ENCODE measurements at places on chromosomes 7 and 10.

GRCh38 chr7:411677-412312 lies 107.9 kb downstream of the PDGFA start:
- peak; percentile 35 for DNase-seq

DNA sequence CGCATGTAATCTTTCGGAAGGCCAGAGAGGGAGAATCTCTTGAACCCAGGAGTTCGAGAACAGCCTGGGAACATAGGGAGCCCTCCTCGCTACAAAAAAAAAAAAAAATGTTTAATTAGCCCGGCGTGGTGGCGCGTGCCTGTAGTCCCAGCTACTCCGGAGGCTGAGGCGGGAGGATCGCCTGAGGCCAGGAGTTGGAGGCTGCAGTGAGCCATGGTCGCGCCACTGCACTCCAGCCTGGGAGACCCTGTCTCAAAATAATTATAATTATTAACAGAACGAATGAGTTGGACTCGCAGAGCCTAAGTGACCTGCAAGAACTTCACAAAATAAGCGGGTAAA lies 794 bp downstream of the PCGF6 start:
- no peak for DNase-seq

DNA sequence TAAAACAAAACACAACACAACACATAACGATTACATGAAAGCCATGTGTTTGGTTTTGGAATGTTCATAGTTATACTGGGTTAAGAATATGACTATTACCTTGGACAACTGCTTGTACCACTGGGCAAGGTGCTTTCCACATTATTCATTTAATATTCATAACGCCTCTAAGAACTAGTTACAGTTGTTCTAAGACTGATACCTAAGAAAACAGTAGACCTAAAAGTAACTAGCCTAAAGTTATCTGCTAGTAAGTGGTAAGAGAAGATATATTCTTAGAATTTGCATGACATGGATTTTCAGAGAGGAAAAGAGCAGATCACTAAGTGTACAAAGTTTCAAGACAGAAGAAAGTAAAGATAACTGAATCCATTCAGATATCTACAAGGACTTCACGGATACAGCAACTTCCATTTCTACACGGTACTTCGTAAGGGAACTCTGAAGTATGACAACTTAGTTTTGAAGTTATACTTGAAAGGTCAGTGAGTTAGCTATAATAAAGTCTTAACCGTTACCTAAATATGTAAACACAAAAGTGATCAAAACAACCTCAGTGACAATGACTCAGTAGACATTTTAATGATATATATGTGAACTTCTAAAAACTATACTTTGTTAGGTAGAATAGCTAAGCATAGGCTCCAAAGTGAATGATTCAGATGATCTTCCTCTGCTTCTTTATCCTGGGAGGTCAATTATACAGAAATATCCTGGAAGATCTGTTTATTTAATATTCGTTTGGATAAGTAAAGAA lies 65.1 kb downstream of the MINDY3 start:
- DNase-seq: no peak

DNA sequence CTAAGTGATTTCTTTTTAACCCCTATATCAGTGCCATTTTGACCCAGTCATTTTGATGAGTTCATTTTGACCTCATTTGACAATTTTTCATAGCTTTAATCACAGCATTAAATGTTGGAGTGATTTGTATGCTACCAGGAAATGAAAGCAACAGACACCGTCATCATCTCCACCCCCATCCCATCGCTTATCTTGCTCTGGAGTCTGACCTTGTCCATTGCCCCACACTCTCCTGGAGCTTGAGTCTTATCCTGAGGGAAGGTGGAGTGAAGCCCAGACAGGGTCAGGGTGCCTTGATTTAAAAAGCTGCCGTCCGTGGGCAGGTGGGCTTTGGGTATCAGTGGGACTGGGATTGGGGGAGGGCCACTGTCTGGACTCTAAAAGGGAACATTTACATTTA lies 94.7 kb upstream of the JCAD start:
- DNase-seq: no peak

DNA sequence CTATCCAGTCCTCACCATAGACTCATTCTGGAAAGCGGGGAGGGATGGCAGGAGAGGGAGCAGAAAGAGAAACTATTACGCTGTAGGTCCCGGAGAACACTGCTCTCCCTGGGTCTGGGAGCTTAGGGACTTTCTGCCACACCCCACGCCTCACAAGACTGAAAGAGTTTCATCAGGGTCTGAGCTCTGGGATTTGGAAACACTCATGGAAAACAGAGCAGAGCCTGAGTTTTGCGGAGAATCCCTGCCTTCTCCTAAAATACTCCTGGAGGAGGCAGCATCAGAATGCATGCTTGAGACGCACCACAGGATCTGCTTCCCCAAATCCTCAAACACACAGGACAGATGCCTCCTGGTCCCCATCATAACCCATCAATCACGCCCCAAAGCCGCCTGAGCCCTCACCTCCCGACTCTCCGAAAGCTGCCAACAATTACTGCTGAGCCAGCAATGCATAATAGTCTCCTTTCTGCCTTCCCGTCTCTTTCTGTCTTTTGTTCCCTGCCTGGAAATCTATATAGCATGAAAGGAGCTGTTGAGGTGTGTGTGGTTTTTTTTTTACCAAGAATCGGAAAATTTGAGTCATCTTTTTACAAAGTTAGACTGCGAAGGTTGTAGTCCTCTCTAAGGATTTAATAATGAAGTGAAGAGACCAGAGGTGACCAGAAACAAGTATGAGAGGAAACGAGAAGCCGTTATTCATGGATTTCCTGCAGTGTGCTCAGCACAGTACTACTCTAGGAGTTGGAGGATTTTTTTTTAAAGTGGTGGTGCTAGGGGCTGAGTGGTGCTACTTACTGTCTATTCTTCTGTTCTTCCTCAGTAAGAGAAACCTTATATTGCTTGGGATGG lies 37.7 kb downstream of the ASB13 start:
- no peak for DNase-seq

DNA sequence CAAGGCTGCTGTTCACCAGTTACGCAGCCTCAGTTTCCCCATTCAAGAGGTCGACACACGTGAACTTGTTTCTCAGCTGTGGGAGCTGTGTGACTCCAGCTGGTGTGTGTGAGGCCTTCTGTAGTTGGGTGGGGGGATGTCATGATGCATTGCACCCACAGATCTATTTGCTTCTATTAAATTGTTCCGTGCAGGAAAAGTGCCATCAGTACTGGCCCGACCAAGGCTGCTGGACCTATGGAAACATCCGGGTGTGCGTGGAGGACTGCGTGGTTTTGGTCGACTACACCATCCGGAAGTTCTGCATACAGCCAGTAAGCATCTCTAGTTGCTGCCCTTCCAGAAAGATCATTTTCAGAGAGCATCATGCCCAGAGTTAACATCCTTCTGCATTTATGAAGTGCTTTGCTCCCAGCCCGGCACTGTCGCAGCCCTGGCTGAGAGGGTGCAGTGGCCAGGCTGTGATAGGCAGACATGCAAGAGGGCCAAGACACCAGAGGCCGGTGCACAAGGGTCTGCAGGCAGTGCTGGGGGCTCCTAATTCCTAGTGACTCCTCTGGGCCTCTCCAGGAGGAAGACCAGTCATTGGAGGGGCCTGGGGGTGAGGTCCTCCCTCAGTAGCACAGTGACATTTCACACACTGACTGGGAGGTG lies 60.2 kb downstream of the MKI67 start:
- no peak for DNase-seq

DNA sequence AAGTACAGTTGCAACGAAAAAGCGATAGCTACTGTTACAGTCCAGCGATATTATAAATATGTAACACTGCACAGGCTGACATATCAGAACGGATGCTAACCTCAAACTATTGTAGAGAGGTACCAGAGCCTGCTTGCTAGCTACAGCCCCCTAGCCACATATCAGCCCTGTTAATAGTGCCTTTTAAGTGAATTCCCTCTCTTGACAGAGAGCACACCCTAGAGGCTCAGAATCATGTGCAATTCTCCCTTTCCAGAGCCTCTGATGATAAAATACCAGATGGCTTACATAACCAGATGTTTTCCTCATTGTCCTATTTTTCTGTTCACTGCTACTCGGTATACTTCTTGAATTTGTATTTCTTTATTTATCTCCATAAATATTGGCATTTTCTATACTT lies 960.7 kb upstream of the CELF2 start:
- no peak for DNase-seq

DNA sequence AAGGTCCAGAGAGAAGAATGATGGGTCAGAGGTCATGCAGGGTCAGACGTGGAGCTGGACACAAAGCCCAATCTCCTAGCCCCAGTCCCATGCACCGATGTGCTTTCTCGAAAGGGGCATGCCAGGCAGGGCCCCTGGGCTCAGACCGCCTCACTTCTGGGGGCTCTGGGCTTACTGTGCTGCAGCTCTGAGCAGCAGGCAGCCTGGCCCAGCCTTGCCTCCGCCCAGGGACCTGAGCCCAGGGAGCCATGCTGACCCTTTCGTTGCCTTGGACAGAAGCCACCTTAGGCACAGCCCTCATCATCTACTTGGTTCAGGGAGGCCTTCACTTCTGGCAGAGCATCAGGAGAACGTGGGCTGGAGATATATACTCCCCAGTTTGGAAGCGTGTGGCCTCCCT lies 161.2 kb downstream of the GRK5 start:
- DNase-seq: no peak
